ENCODE measurements at places on chromosomes 5 and 9.

GRCh38 chr9:38337706-38338264 lies 54.7 kb upstream of the ALDH1B1 start:
- DNase-seq, result no peak

DNA sequence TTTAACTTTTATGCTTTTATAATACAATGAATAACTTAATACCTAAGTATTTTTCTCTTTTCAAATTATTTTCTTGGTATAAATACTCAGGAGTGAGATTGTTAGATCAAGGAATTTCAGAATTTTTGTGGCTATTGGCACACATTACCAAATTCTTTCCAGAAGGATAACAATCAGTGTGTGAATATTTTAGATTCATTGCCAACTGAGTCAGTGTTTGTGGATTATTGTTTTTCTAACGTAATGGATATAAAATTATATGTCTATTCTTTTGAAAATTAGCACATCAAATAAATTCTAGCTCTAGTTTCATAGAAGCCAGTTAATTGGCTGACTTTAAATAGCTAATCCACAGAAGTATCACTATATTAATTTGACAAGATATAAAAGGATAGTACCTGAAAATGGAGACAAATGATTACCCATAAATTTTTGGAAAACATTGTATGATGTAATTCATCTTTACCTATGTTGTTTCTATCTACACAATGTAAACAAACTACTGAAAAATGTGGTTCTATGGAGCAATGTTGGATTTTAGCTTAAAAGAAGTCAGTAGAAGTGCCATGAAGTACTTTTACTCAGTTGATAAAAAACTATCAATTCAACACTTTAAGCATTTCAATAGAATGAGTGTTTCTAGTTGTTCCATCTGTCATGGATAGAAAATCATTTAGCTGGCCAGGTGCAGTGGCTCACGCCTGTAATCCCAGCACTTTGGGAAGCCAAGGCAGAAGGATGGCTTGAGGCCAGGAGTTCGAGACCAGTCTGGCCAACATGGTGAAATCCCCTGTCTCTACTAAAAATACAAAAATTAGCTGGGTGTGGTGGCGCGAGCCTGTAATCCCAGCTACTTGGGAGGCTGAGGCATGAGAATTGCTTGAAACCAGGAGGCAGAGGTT lies 185.1 kb downstream of the ADAMTSL1 start:
- no peak for DNase-seq

- no peak for DNase-seq
Measured at GRCh38 chr5:133741818-133742355, 129.5 kb upstream of the FSTL4 start.

GRCh38 chr5:132437604-132438266 lies 52.8 kb downstream of the IRF1 start:
- DNase-seq, result peak; percentile 57
